Fibroblast of pulmonary artery (primary cell): ENCODE measurements at places on chromosomes 7 and 10.

DNA sequence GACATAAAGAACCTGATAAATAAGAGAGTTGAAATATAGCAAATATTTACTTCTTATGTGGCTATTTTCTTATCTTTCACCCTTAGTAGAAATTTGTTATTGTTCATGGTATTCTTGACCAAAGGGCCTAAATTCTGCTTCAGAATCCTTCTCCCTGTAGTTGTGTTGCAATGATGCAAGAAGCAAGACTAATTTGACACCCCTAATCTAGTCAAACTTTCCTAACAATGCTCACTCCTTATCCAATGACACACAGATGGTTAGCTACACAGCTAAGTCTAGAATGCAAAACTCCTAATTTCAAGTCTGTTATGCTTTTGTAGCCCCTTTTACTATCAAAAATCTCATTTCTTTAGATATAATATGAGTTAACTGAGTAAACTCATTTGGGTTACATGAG lies 56.1 kb downstream of the TWIST1 start:
- DNase-seq, result peak; percentile 35

DNA sequence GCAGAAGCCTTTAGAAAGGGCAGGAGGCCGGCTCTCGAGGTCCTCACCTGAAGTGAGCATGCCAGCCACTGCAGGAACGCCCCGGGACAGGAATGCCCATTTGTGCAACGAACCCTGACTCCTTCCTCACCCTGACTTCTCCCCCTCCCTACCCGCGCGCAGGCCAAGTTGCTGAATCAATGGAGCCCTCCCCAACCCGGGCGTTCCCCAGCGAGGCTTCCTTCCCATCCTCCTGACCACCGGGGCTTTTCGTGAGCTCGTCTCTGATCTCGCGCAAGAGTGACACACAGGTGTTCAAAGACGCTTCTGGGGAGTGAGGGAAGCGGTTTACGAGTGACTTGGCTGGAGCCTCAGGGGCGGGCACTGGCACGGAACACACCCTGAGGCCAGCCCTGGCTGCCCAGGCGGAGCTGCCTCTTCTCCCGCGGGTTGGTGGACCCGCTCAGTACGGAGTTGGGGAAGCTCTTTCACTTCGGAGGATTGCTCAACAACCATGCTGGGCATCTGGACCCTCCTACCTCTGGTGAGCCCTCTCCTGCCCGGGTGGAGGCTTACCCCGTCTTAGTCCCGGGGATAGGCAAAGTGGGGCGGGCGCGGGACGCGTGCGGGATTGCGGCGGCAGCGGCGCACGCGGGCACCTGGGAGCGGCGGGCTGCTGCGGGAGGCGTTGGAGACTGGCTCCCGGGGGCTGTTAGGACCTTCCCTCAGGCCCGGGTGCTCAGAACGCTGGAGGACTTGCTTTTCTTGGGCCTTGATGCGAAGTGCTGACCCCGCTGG lies at the start of gene FAS:
Gene FAS, plus strand, starts transcription at position 415 of the 777 bp plus-strand sequence. Its CDS starts 79 bp downstream, at position 494.
- peak; percentile 78 for DNase-seq

DNA sequence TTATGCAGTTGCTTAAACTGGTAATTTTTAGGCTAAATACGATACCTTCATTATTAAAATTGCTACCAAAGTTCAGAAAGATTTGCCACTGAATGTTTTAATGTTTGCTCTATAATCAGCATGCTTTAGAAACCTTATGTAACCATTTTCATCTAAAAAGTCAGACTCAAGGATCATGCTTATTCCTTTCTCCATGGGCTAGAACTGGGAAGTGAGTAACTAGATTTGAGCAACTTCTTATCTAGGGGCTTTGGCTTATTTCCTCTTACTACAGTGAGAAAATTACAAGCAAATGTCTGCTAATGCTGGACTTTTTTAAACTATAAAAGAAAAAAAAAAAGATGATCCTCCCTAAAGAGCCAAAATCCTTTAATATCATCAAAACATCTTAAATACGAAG lies 215.9 kb downstream of the CRPPA start:
- peak; percentile 61 for DNase-seq

DNA sequence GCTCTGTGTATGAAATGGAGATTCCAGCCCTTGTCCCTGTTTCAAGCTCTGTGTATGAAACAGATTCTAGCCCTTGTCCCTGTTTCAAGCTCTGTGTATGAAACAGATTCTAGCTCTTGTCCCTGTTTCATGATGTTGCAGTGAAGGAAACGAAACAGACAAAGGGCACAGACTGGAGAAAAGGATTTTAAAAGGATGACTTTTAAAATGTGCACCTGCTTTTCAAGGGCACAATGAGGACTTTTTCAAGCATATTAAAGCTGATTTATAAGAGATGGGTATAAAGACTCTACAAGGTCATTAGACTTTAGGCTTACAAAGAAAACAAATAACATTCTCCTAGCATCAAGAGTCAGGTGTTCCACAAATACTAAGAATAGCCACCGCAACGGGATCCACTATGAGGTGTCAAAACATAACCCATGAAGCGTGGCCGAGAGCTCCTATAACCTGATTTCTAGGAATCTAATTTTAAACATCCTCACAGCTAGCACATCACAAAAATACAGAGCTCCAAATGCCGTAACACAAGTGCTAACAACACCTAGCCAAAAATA lies 29.0 kb downstream of the DIP2C start:
- DNase-seq, result no peak

GRCh38 chr10:86252079-86252478 lies 114.5 kb downstream of the GRID1 start:
- no peak for DNase-seq

- peak; percentile 87 for DNase-seq
Measured at GRCh38 chr10:5446390-5446926, 34.1 kb downstream of the NET1 start.

DNA sequence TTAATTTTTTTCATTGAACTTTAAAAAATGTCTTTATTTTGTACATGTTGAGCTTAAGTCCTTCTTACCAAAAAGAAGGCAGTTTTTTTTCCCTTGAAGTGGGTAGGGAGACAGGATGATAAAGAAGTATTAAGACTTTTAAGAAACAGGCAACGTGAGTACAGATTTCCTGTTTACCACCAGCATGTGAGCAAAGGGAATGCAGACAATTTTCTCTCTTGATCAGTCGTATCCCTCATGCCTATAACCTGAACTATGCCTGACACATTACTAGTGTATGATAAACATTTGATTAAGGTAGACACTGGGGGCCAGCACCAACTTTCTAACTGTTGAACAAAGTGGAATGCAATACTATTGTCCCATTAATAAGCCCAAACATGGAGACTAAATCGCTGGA lies 8.8 kb upstream of the OR2A2 start:
- no peak for DNase-seq
